Stimulated activated CD8-positive, alpha-beta memory T cell treated with anti-CD3 and anti-CD28 coated beads, Interleukin-15, amount 100 ng/mL, for 24 hours (primary cell): ENCODE measurements at places on chromosomes 1 and 21.

DNA sequence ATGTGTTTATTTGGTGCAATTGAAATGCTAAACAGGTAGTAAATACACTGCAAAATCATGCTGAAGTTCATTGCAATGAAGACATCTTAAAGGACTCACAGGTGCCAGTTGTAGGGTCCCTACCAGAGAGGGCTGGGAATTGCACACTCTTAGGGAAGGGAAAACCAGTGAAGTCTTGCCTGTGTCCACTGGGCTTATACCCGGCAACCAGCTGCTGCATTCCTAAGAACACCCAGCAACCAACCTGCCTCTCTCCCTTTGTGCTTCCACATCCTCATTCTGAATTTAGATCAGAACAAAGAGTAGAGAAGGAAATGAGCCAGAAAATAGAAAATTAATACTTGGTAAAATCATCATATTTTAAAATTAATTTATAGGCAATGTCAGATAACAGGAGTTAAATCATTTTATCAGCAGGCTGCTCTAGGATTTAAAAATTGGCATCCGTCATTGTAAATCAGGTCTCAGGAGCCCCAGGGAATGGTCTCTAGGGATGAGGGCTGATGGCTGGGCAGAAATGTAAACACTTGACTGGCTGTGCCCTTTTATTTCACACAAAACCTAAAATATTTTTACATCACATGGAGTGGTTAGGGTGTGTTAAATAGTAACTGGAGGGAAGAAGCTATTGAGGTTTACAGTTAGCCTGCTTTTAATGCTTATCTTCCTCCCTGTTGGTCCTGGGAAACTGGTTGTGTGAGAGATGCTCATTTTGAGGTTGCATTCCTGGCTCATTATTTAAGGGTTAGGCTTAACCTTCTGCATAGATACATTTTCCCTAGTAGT lies 31.3 kb downstream of the PTGFRN start:
- no peak for DNase-seq

DNA sequence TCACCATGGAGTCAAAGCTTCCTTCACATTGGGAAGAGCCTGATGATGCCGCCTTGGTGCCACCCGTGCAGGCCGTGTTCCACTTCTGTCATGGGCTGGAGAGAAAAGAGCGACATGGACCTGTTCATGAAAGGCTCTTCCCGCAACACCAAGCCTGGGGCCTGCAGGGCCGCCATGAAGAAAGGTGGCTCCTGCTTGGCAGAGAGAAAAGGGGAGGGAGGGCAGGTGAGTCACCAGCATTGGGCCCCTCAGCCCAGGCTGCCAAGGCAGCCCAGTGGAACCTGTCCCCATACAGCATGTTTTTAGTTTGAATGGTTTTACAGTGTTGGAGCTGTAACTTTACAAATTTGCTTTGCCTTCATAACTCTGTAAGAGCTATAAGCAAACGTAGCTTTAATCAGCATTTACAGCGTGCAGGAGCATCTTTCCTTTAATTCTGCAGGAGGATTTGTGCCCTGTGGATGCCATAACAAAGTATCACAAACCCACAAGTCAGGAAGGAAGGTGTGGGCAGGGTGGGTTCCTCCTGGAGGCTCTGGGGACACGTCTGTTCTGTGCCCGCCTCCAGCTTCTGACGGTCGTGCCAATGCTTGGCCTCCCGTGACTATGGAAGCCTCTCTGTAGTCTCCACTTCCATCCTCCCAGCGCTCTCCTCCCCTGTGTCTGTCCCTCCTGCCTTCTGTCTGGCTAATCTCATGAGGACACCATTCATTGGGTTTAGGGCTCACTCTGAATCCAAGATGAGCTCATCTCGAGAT lies 49.1 kb downstream of the RIPK4 start:
- DNase-seq, result no peak

- no peak for DNase-seq
These were observed 4.9 kb downstream of the CD1A start for GRCh38 chr1:158259117-158259516.

- DNase-seq, result no peak
These were observed 1.7 kb downstream of the PRRX1 start for GRCh38 chr1:170665629-170666028.

DNA sequence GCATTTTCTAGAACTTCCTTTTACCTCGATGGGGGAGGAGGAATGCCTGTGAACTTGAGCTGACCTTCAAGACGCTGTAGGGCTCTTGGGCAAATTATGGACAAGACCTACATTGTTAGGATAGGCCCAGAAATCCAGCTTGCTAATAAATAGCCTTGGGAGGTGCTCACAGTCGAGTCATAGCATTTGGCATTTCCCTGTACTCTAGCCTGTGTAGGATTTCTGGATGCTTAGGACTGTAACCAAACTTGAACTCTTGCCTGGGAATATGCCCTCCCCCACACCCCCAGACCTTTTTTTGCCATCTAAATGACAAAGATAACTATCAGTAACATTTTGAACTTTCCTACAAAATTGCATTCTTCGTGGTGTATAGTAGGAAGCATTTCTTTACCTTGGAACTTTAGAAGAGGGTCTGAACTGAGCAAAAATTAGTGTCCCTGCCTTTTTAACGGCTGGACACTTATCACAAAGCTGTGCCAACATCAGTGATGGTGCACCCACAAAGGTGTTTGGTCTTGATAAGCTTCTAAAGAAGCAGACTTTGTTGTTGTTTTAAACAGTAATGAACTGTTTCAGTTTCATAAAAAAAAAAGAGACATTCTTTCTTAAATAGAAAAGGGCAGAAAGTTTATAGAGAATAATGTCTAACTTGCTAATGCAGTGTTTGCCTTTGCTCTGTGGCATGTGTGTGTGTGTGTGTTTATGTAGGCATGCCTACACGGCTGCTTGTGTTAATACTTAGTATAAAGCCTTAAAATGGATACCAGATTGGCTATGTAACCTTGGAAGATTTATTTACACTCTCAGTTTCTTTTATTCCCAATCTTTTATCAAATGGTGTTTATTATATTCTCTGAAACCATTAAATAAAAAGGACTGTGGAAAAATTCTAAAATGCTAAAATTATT lies 88.2 kb downstream of the NFIA start:
- no peak for DNase-seq

- DNase-seq, result no peak
These were observed 304.1 kb upstream of the USP24 start for GRCh38 chr1:55519276-55519675.

GRCh38 chr1:116988908-116989307 lies 12.7 kb upstream of the CD101 start:
- no peak for DNase-seq

- no peak for DNase-seq
These were observed 15.6 kb upstream of the ETV3 start for GRCh38 chr1:157153746-157154145.

- no peak for DNase-seq
These were observed 19.3 kb upstream of the FOXO6 start for GRCh38 chr1:41341772-41342562.

DNA sequence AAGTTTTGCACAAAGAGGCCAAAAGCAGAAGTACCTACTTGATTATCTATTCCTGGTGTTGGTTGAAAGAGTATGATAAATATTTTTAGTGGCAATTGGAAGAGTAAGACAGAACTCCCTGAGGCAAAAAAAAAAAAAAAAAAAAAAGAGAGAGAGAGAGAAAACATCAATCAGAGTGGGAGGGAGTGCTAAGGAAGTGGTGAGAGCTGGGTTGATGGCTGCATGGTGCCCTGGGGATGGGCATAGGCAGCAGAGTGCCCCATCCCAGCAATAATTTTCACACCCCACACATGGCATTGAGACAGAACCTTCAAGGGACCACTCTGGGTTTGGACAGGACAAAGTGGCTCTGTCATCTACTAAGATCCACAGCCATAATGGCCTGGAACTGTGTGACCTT lies 59.4 kb upstream of the FAM20B start:
- DNase-seq, result no peak

DNA sequence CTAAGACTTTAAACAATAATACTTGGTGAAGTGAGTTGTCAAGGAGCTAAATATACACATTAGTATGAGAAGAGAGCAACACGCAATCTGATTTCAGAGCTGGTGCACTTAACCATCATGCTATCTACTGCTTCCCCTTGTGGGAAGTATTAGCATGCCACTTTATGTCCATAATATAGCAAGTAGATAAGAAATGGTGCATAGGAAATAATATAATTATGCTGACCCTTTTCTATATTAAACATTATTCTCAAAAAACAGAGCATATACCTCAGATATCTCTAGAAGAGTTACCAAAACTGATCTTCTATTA lies 63.4 kb downstream of the MAGI3 start:
- DNase-seq, result no peak
